HAP-1 (cell line): ENCODE measurements at places on chromosomes 1 and 21.

GRCh38 chr1:40404670-40405462, 31.3 kb downstream of the SMAP2 start:
- peak; percentile 36 for DNase-seq

- no peak for DNase-seq
Measured at GRCh38 chr1:219149009-219149577, 24.6 kb upstream of the LYPLAL1 start.

DNA sequence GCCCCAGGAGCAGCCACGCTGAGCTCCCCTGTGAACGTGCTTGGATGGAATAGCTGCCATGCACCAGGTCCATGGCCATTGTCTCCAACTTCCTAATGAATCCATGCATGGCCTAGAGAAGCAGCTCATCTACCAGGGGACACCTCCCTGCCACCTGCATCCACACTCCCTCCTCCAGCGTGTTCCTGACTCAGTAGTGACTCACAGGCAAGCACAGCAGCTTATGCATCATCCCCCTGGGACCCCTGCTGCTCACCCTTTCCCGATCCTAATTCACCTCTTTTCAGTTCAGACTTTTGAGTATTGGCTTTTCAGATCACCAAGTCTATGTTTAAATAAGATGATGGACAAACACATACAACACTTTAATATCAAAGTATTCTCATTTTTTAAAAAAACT, 39.9 kb upstream of the TADA1 start:
- no peak for DNase-seq

- no peak for DNase-seq
Measured at GRCh38 chr1:112982853-112983536, 27.0 kb upstream of the SLC16A1 start.

DNA sequence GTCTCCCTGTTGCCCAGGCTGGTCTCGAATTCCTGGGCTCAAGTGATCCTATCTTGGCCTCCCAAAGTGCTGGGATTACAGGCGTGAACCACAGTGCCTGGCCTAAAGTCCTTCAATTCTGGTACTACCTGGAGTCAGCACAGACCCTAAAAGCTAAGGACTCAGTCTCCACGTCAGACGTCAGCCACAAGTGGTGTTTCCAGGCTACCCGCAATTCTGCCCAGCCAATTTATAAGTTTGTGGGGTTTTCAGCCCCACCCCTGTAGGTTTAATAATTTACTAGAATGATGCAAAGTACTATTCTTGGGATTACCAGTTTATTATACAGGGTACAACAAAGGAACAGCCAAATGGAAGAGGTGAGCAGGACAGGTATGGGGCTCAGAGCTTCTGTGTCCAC, 10.6 kb upstream of the DIP2A start:
- DNase-seq = no peak

DNA sequence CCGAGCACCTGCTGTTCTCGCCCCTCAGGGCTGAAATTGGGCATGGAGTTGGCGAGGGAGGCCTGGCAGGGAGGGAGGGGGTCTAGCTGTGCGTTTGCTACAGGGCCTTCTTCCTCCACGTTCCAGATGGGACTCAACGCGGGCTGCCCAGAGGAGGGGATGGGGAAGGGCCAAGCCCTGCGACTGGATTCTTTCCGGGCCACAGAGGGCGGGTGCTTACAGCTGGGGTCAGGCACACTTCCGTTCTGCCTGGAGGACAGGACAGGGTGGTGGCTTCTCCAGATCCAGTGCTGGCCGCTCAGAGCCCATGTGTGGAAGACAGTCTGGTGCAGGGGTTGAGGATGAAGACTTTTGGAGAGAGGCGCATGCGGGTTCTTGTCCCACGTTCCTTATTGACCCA, 90.0 kb downstream of the EDEM3 start:
- no peak for DNase-seq

DNA sequence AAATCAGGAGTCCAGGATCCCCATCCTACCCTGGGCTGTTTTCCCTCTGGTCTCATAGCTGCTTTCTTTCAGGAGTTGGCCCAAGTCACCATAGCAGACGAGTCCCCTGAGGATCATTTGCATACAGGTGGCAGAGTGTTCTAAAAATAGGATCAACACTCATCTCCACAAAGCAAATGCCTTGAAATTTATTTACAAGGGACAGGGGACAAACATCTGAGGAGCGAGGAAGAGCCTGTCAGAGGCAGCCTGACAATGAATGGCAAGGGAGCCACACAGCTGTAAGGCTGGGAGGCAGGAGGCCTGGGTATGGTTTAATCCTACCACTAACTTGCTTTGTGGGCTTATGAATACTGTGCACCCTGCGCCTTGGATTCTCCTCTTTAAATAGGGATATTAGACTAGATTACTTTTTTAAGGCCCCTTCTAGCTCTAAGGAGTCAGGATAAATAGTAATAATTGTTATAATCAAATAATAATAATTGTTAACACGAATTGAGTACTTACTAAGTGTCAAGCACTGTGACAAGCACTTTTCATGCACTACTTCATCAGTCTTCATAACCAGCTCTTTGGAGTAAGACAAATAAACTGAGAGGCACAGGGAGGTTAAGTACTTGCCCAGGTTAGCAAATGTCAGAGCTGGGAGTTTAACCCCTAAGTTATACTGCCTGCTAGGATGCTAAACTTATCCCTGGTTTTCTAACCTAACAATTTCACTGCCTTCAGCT, 34.5 kb downstream of the RAB3B start:
- DNase-seq = no peak

- no peak for DNase-seq
Measured at GRCh38 chr1:24338447-24338846, 19.3 kb downstream of the GRHL3 start.

DNA sequence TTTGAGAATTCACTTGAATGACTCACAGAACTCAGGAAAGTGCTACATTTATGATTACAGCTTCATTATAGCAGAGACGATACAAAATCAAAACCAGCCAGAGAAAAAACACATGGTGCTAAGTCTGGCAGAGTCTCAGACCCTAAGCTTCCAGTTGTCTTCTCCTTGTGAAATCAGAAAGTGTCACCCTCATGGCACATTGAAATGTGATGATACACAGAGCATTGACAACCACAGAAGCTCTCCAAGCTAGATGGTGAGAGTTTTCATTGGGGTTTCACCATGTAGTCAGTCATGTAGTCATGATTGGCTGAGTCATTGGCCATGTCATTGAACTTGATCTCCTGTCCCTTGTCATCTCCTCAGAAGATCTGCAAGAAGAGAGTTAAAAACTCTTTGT, 526.6 kb downstream of the MRPL39 start:
- DNase-seq = no peak

DNA sequence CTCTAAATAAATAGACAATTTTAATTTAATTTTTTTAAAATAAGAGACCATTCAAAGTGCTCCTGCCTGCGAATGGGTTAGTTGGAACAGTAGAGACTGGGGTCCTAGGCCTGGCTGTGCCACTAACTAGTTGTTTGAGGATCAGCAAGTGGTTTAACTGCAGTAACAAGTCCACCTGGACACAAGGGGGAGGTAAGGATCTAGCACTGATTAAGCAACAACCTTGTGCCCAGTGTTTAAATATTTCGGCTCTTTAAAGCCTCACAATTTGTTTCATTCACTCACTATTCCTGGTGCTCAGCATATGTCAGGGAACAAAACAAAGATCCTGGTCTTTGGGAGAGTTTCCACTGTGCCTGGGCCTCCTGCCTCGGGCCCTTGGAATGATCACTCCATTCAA, 1.6 kb upstream of the AGT start:
- DNase-seq = no peak

DNA sequence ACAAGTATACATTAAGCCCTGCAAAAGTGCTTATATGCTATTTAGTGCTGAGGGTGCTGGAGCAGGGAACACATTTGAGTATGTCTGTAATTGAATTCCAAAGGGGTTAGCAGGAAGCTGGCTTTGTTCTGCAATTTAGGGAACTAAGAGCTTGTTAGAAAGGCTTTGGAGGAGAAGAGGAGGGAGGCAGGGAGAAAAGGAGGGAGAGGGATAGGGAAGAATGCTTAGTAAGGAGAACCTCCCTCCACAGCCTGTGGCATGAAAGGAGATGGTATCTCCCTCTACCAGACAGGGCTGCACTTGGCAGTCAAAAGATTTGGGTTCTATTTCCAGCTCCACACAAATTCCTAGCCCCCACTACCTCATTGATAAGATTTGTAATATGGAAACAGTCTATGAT, 217.8 kb downstream of the DAB1 start:
- no peak for DNase-seq

- no peak for DNase-seq
Measured at GRCh38 chr1:206551986-206552326, 44.6 kb downstream of the RASSF5 start.

DNA sequence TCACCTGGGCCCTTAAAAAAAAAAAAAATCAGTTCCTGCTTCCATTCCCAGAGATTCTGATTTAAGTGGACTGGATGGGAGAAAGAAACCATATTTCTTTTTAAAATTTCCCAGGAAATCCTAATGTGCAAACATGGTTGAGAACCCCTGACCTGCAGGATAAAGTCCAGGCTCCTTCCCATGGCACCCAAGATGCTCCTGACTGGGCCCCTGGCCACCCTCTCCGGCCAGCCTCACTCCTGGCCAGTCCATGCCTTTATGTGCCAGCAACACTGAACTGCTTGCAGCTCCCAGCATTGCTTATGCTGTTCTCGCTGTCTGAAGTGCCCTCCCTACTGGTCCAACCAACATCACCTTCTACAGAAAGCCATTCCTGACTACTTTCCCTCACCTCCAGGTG, 93.9 kb downstream of the TEX35 start:
- DNase-seq = no peak

DNA sequence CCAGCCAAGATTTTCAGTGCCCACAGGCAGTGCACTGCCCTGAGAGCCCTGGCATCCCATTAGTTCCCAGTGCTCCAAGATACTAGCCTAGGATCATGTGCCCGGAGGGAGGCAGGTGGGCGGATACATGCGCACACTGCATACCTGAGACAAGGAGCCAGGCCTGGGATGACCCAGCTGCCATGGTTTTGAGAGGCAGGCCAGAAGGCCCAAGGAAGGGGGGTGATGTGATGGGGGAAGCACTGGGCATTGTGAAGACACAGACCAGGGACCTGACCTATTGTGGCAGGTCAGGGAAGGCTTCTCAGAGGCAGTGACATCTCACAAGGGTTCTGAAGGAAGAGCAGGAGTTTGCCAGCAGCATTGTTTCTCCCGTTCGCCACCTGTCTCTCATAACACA, 3.6 kb downstream of the ZC3H12A start:
- no peak for DNase-seq

DNA sequence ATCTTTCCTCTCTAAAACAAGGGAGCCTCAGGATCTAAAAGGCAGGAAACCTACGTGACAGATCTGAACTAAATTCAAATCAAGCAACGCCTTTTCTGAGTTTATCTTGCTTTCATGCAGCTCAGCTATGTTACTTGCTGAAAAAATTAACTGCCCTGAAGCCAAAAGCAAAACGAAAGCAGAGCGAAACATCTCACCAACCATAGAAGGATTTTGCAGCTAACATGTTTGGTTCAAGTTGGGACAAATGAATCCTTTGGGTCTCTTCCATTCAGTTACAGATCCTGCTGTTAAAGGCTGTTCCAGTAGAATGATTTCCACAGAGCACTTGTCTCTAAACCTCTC, 482 bp downstream of the SLC2A5 start:
- DNase-seq = no peak

- no peak for DNase-seq
Measured at GRCh38 chr1:63428815-63429214, 61.4 kb downstream of the ALG6 start.

DNA sequence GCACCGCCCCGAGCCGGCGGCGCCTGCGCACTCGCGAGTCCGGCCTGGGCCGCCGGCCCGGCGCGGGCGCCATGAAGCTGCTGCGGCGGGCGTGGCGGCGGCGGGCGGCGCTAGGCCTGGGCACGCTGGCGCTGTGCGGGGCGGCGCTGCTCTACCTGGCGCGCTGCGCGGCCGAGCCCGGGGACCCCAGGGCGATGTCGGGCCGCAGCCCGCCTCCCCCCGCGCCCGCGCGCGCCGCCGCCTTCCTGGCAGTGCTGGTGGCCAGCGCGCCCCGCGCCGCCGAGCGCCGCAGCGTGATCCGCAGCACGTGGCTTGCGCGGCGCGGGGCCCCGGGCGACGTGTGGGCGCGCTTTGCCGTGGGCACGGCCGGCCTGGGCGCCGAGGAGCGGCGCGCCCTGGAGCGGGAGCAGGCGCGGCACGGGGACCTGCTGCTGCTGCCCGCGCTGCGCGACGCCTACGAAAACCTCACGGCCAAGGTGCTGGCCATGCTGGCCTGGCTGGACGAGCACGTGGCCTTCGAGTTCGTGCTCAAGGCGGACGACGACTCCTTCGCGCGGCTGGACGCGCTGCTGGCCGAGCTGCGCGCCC, at the start of gene B3GALT6:
B3GALT6 (plus strand) TSS at position 30 of the 588 bp plus-strand sequence; CDS start at position 72, 42 bp downstream.
- DNase-seq = no peak

DNA sequence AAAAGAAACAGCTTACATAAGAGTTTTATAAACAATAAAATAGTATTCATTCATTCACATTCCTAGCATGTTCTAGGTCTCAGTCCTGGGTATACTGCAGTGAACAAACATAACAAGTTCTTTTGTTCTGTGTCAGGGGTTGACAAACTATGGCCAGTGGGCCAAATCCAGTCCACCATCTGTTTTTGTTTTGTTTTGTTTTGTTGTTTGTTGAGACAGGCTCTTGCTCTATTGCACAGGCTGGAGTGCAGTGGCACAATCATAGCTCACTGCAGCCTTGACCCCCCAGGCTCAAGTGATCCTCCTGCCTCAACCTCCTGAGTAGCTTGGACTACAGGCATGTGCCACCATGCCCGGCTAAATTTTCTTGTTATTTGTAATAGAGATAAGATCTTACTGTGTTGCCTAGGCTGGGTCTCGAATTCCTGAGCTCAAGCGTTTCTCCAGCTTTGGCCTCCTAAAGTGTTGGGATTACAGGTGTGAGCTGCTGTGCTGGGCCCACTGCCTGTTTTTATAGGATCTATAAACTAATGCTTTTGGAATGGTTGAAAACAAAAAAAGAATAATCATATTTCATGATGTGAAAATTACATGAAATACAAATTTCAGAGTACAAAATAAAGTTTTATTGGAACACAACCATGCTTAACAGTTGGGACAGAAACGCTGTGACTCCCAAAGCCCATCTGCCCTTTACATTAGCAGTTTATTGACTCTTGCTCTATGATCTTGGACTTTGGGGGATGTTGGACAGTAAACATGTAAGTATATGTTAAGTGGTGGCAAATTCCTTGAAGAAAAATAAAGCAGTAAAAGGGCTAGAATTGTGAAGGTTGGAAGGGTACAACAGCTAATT, 17.9 kb downstream of the CAPZA1 start:
- peak; percentile 39 for DNase-seq
